ENCODE measurements at places on chromosomes 1 and 21.

DNA sequence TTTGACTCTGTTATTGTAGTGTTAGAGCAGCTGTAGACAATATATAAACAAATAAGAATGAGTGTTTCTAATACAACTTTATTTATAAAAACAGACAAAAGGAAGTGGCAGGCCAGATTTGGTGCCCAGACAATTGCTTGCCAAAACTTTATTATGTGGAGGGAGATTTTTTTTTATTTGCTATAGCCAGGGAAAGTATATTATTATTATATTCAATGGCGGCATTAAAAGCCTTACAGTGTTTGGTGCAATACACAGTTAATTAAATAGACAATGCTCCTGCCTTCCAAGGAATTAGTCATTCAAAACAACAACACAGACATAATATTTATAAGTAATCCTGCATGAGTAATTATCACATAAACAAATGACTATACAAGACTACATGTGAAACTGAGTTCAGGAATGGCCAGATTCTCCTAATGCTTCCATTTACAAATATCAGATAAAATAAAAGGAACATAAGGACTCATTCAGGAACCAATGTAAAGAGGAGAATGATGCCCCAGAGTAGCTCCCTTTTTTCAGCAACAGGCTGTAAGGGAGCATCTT, 10.6 kb upstream of the RC3H1 start:
- DNase-seq: no peak

DNA sequence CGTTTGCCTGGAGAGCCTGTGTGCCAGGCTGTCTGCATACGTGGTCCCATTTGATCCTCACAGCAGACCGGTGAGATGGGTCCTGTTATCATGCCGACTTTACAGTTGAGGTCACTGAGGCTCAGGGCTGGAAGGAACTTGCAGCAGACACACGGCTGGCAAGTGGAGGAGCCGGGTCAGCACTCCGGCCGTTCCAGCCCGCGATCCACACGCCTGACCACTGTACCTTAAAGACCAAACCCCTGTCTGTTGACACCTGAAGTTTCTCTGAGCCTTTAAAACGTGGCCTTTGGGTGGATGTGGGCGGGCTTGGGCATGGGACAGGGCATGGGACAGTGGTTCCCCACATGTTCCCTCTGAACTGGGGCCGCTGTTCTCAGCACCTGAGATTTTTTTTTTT, 171.5 kb upstream of the TMEM51 start:
- DNase-seq: no peak

GRCh38 chr1:7279769-7280168, 491.3 kb upstream of the VAMP3 start:
- DNase-seq: no peak

DNA sequence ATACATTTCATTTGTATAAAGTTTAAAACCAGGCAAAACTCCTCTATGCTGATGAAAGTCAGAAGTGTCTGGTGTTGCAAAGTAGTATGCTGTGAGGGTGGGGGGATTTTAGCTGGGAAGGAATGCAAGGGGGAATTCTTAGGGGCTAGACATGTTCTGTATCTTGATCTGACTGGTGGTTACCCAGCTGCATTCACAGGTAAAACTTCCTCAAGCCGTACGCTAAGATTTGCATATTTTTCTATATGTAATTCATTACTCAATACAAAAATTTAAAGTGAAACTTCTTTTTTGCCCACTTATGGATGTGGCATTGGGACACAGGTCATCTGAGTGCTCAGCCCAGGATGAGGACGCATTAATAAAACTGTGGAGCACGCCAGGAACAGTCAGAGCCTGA, 323.3 kb downstream of the PAPPA2 start:
- no peak for DNase-seq

GRCh38 chr1:214101246-214101645, 113.5 kb downstream of the PROX1 start:
- no peak for DNase-seq

DNA sequence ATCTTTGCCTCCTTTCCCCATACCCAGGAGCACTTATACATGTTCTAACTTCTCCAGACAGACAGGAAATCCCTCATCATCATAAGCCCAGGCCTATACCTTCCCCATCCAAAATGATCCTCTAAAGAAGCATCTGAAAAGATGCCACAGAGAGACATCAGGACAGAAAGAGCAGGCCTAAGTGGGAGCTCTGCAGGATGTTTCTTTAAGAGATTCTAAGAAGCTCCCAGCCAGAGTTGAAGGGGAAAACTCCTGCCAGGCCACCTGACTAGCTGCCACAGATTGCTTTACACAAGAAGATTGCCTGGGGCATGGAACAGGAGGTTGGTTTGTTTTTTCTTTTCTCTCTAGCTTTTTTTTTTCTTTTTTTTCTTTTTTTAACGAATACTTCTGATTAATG, 275.8 kb downstream of the VAV3 start:
- DNase-seq: no peak

- peak; percentile 15 for DNase-seq
Observed at GRCh38 chr1:91883470-91883869, 2.5 kb downstream of the TGFBR3 start.

- DNase-seq: no peak
Observed at GRCh38 chr1:230073371-230074035, 6.5 kb downstream of the GALNT2 start.

GRCh38 chr1:224482619-224483018, 48.0 kb upstream of the WDR26 start:
- no peak for DNase-seq

GRCh38 chr1:81471255-81471654, 329.5 kb upstream of the ADGRL2 start:
- DNase-seq: no peak

GRCh38 chr1:172990598-172991215, 60.0 kb downstream of the TNFSF18 start:
- DNase-seq: no peak

GRCh38 chr1:21123287-21123948, 53.3 kb downstream of the EIF4G3 start:
- DNase-seq: no peak

DNA sequence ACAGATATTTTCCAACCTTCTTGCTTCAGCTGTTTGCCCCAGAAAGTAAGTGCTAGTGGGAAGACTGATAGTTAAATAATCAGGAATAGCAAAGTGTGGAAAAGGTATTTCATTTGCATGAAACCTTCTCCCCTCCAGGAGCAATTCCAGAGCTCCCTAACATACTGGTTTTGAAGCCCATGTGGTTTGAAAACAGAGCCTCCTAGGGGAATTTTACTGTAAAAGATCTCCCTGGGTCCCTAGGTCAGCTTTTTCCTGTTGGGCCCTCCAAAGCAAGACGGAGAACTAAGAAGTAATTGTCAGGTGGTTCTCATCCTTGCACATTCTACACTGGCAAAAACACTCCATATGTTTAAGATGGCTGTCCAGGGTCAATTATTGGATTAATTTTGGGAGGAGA, 218.7 kb upstream of the FOXD3 start:
- DNase-seq: no peak

DNA sequence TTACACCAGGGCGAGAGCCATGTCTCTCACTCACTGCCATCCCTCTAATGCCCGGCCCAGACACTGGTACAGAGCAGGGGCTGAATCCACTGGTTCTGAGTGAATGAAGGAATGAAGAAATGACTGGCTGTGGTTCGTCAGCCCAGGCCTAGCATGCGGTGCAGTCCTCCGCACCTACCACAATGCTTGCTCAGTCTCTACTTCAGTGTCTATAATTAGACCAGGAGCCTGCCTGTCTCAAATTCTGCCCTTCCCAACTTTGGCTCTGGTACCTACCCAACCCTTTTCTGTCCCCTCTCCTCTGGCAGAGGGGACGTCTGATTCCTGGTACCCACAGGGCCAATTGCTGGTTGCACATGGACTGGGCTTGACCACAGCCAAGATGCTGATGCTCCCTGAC, 118.2 kb upstream of the GRIK3 start:
- DNase-seq: no peak
